M059J (cell line): ENCODE measurements at places on chromosomes 6 and 20. TPM values are rescaled to one million over a fixed set of nuclear protein-coding genes. Genes with fewer than 3 reads are reported as not detected.

HUS1B gene
- 0.15 and 0.54 TPM in 2 replicates for total RNA-seq

DNA sequence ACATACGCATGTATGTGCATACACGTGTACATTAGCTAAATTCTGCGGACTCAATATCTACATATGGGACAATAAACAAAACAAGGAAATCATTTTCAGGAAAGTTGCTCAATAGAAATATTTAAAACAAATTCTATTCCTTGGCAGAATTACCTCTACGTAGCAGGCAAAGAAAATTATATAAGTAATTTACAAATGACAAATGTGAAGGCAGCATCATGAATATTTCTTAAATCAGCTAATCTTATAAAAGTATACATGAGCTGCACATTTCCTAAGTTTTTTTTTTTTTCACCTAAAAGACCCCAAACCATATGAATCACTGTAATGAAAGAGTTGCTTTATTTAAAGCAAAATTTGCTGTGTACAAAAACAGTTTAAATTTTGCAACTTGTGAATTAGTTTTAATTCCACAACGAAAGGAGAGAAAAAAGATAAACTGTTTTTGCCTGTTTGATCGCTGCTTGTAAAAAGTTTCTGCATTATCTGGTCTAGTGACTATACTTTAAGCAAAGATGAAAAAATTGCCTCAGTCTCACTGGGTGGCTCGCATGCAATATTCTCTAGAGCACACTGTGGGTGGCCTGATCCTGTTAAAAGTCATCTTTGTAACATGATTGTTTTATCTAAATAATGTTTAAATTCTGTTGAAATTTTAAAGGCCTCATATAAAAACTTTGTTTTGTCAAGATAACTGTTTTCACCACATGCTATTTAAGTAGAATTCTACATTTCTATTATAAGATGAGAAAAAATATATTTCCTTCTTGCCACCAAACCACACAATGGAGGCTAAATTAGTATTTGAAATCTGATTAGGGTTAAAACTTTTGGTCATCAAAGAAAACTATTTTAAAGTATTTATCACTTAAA, 57.1 kb downstream of the HUS1B start:
- DNase-seq, result no peak

- no peak for DNase-seq
These were observed 66.2 kb upstream of the BEND6 start for GRCh38 chr6:56888687-56889086.

DNA sequence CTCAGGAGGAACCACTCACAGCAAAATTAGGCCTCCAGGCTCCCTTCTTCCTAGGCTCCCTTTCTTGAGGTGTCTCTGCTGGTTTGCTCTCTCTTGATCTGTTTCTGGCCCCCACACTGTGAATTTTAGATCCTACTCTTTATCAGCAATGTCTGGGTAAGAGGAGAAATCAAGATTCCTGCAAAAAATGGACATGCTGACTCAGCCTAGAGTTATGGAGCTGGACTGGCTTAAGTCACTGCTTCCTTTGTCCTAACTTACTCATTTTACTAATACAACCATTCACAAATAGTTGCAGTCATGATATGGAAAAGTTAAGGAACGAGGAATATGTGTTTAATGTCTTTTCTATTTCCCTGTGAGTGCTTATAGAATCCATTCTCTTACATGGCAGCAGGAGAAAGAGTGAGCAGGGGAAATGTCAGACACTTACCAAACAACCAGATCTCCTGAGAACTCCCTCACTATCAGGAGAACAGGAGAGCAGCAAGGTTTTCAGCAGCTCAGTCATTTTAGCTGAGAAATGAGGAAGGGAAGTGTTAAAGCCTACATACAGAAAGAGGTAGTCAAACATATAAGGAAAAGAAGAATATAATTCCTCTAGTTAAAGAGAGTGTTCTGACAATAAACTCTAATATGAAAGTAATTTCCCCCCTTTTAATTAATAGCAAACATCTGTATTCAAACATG, 160.8 kb downstream of the PDE7B start:
- peak; percentile 78 for DNase-seq

NMBR gene
- total RNA-seq, result 0.30 TPM in 1 of 2 replicates, not detected in the other

CALHM4 gene
- not detected in 2 replicates for total RNA-seq

DNA sequence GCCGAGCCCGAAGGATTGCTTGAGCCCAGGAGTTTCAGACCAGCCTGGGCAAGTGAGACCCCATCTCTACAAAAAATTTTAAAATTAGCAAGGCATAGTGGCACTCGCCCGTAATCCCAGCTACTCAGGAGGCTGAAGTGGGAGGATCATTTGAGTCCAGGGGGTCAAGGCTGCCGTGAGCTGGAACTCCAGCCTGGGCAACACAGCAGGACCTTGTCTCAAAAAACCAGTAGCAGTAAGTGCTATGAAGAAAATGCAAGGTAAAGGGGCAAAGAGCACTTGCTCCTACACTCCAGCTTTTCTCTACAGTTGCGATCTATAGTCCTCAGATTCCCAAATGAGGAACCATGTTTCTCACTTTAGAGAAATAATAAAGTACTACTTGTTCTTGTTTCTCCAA, 1.8 kb upstream of the DDX39B start:
- DNase-seq, result no peak

DNA sequence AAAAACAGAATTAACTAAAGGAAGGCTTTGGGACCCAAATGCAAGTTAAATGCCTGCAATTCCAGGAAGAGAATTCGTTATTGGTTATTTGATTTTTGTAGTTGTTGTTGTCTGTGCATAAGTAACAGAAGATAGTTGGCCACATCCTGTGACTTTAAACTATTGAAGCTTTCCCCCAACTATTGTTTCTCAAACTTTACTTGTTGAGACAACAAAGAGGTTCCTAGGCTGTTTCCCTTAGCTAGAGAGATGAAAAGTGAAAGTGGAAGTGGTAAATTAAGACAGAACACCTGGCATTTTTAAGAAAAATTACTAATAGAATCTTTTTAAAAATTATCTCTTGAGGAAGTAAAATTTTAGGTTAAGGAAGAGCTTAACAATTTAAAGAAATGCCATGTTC, 525.2 kb downstream of the PKHD1 start:
- DNase-seq, result no peak

DNA sequence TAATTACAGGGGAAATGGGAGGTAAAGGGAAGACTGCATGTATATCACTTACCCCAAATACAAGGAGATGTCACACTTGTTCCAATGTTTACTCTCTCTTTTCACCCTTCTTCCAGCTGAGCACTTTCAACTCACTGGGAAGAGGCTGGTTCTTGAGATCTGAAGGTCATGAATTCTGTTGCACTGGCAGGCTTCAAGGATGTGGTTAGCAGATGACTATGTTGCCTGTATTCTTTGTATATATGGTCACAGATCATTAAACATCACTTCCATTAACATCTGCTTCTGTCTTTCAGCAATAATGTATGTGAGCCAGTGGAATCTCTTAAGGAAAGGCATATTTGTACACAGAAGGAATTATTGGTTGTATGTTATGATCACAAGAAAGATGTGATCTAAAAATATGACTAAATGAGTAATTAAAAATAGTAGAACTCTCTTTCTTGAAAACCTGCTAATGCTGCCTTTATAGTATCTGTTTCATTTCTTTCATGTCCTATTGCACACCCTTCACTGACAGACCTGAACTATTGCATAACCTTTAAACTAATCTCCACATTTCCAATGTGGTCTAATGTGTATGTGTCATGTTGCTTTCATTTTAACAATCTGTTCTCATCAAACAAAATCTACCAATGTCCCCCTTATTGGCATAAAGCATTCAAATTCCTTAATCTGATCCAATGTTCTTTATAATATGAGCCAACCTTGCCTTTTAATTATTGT, 131.4 kb upstream of the EPHA7 start:
- no peak for DNase-seq

SIRPB1 gene
- 4.2 and 6.8 TPM in 2 replicates for total RNA-seq

AIF1 gene
- not detected in 2 replicates for total RNA-seq

HLA-G gene
- not detected in 2 replicates for total RNA-seq

EEF1A2 gene
- 154 and 260 TPM in 2 replicates for total RNA-seq

SIRPG gene
- 0.89 TPM in 1 of 2 replicates, not detected in the other for total RNA-seq

DNA sequence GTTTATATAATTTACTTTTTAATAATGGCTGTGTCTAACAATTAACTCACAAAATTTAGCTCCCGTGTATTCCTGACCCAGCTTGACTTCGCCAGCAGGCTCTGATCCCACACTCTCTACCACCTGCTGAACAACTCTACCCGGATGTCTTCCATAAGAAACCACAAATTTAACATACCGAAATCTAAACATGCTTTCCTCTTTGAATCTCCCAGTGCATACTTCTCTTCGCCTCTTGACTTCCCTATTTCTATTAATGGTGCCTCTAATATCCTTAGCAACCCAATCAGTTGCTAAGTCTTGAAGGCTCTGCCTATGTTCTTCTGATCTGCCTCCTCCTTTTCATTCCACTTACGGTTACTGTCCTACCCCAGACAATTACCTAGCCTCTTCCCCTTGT, 4.6 kb upstream of the MYB start:
- DNase-seq, result no peak

DNA sequence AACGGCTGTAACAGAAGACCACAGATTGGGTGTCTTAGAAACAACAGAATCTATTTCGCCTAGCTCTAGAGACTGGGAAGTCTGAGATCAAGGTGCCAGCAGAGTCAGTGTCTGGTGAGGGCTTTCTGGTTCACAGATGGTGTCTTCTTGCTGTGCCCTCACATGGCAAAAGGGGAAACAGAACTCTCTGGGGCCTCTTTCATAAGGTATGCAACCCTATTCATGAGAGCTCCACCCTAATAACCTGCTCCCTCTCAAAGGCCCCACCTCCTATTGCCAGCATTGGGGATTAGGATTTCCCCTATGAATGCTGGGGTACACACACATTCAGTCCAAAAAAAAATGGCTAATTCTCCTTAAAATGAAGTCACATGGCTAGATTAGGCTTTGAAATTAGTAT, 10.0 kb downstream of the TXNDC5 start:
- no peak for DNase-seq

GRCh38 chr6:2855061-2855519, 13.4 kb upstream of the SERPINB1 start:
- no peak for DNase-seq

TMC2 gene
- not detected in 2 replicates for total RNA-seq

GRCh38 chr6:106561686-106562405, 67.5 kb downstream of the RTN4IP1 start:
- DNase-seq, result peak; percentile 40

- no peak for DNase-seq
These were observed 732.5 kb downstream of the KIF16B start for GRCh38 chr20:15840636-15841301.

GRCh38 chr6:63509652-63510352, 62.5 kb upstream of the LOC128125822 start:
- DNase-seq, result peak; percentile 39

GRCh38 chr20:39638731-39639130, 676.6 kb downstream of the DHX35 start:
- DNase-seq, result peak; percentile 13

- no peak for DNase-seq
These were observed 462.7 kb upstream of the SULF2 start for GRCh38 chr20:48247961-48248360.

DNA sequence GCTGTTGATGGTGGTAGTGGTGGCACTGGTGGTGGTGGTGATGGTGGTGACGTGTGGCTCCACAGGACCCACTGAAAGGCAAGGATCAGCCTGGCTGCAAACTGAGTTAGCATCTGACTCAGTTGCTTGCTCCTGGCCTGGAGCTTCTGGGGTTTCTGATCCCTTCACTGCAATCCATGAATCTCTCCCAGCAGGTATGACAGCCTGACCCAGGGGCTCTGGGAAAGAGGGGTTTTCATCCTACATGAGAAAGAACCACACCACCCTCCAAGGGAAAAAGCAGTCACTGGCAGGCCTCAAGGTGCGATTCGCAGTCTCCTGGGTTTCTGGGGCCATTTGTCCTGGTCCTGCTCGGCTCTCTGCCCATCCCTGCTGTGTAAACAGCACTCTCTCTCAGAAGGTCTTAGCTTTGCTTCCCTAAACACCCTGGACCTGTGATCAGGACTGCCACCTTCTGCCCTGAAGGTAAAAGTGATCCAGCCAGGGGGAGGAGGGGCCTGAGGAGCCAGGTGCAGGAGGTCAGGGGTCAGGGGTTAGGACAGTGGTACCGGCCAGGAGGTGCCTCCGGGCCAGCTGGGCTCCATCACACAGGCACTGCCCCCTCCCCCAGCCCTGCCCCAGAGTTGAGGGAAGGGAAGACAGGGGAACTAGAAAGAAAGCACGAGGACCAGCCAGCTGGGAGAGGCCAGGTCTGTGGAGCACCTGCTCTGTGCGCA, 152.0 kb downstream of the BMP7 start:
- DNase-seq, result no peak

GRCh38 chr6:49264496-49264895, 198.6 kb downstream of the MMUT start:
- no peak for DNase-seq

- no peak for DNase-seq
These were observed 61.6 kb downstream of the MRAP2 start for GRCh38 chr6:84095156-84095555.

DNA sequence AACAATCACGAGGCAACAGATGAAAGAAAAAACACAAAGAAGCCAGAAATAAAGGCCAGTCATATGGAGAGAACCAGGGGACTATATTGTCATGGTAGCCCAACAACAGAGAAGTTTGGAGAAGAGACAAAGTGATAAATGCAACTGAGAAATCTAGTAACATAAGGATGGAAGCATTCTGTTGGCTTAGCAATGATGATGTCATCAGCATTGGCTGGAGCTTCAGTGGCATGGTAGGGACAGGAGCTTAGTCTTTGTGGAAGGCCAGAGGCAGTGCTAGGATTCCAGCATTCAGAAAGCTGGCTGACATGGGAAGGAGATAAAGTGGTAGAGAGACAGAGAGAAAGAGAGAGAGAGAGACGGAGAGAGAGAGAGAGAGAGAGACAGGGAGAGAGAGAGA, 276.4 kb downstream of the TRDN start:
- DNase-seq, result no peak

LY6G6C gene
- total RNA-seq, result not detected in 2 replicates

TBX18 gene
- not detected in 2 replicates for total RNA-seq

GRCh38 chr6:135173242-135173988, 7.7 kb upstream of the MYB start:
- DNase-seq, result no peak

DNA sequence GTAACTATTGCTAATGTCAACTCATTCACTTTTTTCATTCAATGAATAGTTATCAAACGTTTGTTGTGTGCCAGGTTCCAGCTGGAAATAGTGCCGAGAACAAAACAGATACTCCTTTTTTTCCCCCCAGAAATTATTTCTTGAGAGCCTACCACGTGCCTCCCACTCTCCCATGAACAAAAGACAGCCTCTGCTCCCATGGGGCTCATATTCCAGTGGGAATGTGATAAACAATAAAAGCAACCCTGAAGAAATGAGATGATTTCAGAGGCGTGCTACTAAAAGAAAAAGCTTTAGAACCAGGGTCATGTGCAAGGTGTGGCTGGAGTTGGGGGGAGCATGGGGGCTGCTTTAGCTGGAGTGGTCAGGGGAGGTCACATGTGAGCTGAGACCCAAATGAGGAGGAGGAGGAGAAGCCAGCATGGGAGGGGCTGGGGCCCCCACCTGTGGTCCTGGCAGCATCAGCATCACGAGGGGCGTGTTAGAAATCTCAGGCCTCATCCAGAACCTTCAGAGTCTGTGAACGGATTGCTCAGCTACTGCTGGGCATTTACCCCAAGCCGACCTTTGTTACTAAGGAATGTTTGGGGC, 157.4 kb downstream of the EYA2 start:
- no peak for DNase-seq

GATA5 gene
- total RNA-seq, result not detected in 2 replicates

- peak; percentile 91 for DNase-seq
These were observed 19.3 kb upstream of the NEDD9 start for GRCh38 chr6:11251553-11252360.

STMND1 gene
- not detected in 2 replicates for total RNA-seq

SPDEF gene
- total RNA-seq, result not detected in 2 replicates

LPA gene
- not detected in 2 replicates for total RNA-seq
